ENCODE measurements at places on chromosomes 11 and 22.

GRCh38 chr11:78380615-78381051 is 37.0 kb downstream of the GAB2 start:
- DNase-seq = no peak

DNA sequence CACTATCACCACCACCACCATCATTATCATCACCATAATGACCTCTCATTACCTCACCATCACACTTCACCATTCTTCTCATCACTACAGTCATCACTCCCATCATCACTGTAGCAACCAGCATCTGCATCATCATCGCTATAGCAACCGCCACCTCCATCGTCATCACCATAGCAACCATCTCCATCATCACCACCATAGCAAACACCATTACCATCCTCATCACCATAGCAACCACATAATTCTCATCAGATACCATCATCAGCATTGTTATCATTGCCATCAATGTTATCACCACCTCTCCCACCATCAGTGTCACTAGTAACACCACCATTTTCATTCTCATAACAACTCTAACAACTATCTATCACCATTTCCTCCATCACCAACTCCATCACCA is 23.1 kb upstream of the CD82 start:
- no peak for DNase-seq

GRCh38 chr11:128468111-128468510 is 119.2 kb downstream of the ETS1 start:
- DNase-seq = no peak

- no peak for DNase-seq
Observed at GRCh38 chr11:27699242-27699925, 871 bp downstream of the BDNF start.

DNA sequence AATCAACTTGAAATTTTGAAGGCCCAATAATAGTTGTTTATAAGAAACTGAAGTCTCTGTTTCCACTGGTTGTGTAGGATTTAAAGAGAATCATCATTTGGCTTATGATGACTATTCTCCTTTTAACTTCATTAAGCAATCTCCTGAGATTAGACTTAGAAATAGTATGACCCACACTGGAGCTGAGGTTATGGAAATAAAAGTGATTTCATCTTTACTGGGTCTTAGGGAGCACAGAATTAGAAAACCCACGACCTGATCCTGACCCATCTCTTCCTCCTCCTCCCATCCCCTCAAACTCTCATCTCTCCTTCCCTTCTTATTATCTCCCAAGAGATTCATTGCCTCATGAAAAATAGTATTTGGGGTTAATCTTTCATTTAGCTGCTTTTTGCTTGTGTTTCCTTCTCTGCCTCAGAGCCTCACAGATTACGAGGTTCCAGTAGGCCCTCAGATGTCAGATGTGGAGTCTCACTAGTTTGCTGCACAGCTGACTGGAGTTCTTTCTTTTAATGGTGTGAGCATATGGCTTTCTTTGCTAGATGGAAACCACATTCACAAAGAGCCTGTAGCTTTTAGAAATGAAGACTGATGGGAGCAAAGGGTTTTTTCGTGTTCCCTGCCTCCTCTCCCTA is 85.0 kb downstream of the ALX4 start:
- DNase-seq = no peak
